ENCODE measurements at places on chromosomes 4 and X.

DNA sequence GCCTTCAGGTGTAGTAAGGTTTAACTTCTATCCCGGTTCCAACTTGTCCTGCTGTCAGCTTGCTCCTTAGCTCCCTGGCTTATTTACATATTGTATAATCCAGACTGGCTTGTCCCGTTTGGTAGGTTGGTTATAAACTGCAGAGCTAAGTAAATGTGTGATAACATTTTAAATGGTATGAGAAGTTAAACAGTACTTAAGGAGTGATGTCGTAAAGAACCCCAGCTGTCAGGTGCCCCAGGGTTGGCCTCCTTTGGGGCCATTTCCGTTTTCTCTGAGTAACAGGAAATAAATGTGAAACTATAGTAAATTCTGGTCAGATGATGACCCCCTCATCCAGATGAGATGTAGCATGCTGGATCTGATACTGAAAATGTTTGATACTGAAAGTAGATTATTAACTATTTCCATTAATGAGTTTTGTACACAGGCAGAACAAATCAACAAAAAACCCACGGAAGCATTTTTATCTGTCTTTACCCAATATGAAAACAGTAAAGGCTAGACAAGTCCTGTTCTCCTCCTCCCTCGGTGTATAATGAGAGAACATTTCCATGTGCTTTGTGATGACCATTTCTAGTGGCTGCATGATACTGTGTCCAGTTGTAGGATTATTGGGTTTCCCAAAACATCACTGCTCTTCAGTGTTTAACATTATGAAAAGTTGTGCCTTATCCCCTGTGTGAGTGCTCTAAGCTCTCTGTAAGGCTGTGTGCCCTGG, 22.4 kb downstream of the GAB1 start:
- DNase-seq, result peak; percentile 95

DNA sequence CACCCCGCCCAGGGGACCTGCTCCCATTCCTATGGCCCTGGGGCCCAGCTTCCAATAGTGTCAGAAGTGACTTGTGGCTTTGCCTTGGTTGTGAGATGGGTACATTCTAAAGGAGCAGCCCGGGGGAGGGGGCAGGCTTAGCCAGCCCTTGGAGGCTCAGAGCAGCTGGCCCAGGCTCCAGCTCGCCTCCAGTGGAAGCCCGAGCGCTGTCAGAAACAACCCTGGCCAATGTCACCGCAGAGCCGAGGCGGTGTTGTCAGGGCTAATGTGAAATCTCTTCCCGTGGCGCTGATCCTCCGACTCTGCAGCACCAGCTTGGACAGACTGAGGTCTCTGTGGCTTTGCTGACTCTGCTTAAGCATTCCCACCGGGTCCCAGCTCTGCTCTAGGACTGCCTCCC, 29.2 kb upstream of the ZNF81 start:
- DNase-seq, result no peak

DNA sequence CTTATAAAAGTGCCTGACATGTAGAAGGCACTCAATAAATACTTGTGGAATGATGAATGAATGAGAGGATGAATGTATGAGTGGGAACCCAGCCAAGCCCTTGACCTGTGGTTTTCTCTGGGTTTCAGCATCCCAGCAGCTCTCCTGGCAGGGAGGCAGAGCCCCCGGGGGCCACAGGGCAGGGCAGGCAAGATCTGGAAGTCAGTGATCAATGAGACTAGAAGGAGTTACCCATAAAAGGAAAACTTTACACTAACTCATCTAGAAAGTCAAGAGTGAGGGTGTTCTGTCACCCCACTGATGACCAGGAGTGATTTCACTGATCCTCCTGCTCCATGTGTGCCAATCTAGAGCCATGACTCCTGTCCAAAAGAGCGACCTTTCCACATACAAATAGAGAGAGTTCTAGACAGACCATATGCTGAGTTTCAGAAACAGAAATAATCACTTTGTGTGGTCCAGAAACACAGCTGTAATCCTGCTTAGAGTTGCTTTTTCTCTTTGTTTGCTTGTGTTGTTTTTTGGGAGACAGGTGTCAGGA, 37.4 kb downstream of the MGARP start:
- DNase-seq, result no peak

GRCh38 chrX:44494357-44494756, 48.3 kb downstream of the FUNDC1 start:
- no peak for DNase-seq

DNA sequence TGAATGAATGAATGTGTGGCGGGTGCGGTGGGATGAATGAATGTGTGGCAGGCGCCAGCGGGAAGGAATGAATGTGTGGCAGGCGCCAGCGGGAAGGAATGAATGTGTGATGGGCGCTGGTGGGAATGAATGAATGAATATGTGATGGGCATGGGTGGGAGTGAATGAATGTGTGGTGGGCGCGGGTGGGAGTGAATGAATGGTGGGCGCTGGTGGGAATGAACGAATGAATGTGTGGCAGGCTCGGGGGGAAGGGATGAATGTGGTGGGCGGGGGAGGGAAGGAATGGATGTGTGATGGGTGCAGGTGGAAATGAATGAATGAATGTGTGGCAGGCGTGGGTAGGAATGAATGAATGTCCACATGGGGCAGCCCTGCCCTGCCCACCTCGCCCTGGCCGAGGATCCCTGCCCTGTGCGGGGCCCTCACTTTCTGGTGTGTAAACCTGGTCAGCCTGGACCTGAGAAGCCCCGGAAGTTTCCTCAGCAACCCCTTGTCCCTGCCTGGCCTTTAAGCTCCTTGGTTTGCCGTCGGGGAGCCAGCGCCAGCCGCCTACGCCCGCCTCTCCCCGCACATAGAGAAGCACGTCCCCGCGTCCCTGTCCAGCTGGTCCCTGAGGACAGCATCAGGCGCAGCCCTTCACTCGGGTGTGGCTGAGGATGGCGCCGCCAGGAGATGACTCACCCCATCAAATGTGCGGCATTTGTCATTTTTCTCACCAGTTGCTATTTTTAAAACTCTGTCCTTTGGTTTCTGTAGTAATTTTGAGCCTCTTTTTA, 112.8 kb upstream of the LRPAP1 start:
- no peak for DNase-seq

GRCh38 chr4:7016086-7016485, 27.1 kb upstream of the TADA2B start:
- DNase-seq, result no peak

DNA sequence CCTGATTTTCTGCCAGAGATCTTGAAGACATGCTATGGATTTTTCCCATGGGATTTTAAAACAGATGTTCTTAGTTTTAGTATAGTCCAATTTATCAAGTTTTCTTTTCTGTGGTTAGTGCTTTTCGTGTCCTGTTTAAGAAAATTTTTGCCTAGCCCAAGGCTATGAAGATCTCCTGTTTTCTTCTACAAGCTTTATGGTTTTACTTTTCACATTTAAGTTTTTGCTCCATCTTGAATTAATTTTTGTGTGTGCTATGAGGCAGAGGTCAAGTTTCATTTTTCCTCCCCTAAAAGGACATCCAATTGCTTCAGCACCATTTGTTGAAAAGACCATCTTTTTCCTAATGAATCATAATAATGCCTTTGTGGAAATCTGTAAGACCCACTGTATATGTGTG, 65.6 kb downstream of the POLR2B start:
- no peak for DNase-seq

- no peak for DNase-seq
These were observed 69.8 kb downstream of the RPS3A start for GRCh38 chr4:151169223-151169622.

- DNase-seq, result no peak
These were observed 103.6 kb downstream of the AREG start for GRCh38 chr4:74548561-74548960.

DNA sequence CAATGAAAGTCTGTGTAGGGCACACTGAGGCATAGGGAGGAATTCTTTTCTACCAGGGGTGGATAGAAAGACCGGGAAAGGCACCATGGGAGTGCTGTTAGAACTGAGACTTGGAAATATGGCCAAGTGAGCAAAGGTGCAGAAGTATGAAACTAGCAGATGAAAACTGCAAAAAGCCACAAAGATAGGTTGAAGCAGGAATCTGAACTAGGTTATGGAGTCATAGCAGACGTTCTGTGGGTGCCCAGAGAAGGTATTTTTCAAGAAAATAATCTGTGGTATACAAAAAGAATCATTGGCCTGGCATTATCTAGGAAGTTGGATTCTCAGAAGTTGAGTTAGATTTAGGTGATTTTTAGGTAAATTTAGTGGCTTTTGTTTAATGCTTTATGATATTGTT, 48.5 kb downstream of the SMAD1 start:
- no peak for DNase-seq

GRCh38 chrX:119389871-119390501, 9.2 kb upstream of the SLC25A43 start:
- no peak for DNase-seq

- DNase-seq, result no peak
These were observed 5.2 kb downstream of the MGST2 start for GRCh38 chr4:139670775-139671174.

GRCh38 chr4:76084542-76084941, 10.0 kb downstream of the ART3 start:
- DNase-seq, result no peak

- no peak for DNase-seq
These were observed 59.7 kb downstream of the HTT start for GRCh38 chr4:3134201-3134600.

DNA sequence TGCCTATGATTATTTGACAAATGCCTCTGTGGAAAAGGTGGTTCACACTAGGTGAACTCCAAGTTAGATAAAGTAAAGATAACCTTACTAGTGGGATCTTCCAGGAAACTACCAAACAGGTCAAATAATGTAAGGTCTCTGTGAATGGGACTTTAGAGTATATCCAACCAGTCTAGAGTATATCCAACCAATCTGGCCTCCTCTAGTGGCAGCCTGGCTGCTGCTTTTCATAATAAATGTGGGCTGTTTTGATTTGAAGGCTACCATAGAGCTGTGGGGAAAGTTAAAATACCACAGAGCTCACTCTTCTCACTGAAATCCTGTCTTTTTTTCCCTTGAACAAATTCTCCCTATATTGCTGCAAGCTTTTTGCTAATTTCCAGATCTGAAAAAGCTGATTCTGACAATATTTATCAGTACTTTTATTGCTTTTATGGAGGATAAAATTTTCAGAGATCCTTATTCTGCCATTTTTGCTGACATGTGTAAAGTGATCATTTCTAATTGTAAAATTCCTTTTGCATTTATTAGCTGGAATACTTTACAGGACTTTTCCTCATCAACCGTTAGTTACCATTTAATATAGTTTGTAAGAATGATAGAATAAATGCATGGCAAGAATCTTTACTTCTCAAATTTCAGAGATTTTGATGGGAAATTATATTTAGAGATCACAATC, 111.3 kb downstream of the TET2 start:
- DNase-seq, result no peak

GRCh38 chrX:65757943-65758342, 90.5 kb downstream of the MSN start:
- no peak for DNase-seq

- no peak for DNase-seq
These were observed 78.1 kb downstream of the ASB9 start for GRCh38 chrX:15191830-15192229.

DNA sequence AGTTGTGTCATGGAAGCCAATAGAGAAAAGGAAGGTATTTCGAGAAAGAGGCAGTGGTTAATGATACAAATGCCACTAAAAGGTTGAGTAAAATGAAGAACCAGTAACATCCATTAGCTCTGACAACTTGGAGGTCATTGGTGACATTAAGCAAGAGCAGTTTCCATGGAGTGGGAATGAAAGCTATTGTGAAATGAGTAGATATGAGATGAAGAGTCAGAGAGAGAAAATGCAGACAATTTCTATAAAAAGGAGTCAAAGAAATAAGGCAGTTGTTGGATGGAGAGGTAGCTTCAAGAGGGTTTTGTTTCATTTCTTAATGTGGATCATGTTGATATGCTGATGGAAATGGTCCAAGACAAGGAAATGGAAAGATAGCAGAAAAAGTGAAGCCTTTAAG, 9.6 kb upstream of the AMTN start:
- no peak for DNase-seq

DNA sequence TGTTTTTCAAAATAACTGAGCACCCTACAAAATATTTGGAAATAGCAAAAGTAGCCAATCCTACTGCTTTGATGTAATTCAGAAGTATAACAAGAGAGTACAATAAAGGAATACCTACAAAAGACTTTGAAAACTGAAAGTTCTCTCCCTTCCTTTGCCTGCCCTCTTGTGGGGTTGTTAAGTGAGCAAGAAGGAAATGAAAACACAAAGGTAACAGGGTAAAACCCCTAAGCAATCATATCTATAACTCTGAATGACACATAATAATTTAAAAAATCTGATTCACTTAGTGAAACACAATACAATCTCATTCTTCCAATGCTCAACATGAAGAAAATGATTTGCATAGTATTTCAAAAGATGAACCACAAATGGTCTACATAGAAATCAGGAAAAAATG, 98.2 kb downstream of the FRYL start:
- no peak for DNase-seq

DNA sequence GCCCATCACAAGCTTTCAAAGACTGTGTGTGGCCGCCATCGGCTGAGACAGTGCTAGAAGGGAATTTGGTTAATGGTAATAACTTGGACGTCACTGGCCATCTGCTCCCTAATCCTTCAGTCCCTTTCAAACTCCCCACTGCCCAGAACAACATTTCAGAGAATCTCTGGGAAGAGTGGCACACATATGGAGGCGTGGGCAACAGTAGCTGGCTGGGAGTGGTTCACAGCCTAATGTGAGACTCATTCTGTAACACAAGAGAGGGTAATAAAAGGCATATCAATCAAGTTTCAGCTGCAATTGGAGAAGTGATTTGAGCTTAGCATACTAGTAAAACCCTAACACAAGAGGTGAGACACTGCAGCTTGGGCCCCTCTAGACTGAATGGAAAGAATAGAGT, 15.4 kb downstream of the SMIM10 start:
- no peak for DNase-seq

DNA sequence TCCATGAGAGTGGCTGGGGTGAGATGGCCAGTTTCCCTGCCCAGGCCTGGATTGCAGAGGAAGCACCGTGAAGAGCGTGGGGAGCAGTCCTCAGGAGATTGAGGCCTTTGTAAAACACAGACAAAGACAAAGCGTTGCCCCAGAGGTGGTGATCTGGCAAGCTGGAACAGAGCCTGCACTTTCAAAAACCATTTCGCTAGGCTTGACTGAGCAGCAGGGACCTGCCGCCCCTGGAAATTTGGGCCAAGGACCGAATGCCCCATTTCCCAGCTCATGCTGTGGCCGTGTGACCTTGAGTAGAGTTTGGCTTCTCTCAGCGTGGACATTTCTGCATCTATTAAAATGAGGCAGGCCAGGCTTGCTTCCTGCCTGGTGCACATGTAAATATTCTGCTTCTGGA, 381.4 kb downstream of the BCOR start:
- no peak for DNase-seq

DNA sequence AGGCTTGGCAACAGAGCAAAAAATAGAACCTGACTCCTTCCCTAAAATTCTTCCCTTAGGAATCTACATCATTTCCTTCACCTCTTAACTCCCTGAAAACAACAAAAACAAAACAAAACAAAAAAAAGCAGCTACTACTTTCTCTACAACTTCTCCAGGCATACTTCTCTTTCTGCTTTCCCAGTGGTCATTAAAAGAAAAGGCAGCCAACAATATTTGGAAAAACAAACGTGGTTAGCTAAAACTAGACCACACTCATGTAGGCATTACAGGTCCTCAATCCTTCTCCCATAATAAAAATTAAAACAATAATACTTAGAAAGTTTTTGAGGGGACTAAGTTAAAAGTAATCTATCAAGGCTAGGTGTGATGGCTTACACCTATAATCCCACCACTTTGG, 29.0 kb upstream of the SMIM14 start:
- no peak for DNase-seq

GRCh38 chrX:136689436-136689835, 41.5 kb downstream of the CD40LG start:
- no peak for DNase-seq

Data from LNCaP clone FGC (cell line).